ENCODE measurements at places on chromosomes 11 and 22.

DNA sequence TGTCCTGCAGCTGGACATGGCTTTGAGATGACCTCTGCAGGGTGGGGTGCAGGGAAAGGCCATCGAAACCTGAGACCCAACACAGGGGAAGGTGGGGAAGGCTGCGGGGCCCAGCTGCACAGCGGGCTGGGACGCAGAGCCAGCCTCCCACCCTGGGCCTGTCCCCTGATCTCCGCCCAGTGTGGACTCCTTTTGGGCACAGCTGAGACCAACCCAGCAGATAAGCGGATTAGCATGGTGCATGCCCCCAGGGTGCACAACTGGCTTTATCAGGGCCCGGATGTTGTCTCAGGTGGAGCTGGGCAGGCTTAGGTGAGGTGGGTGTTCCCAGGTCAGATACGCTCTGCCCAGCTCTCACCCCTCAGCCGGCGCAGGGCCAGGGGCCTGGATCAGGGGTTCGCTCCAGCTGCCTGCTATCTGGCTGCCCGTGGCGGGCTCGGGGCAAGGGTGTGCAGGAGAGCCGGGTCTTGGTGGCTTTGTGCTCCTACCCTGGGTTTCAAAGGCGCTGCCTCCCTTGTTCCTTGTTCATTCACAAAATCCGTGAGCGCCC, 28.1 kb upstream of the MUC5AC start:
- DNase-seq, result no peak

- DNase-seq, result no peak
These were observed 32.4 kb upstream of the ETS1 start for GRCh38 chr11:128619540-128620308.

GRCh38 chr22:38943201-38943600, 14.2 kb upstream of the APOBEC3A start:
- no peak for DNase-seq

DNA sequence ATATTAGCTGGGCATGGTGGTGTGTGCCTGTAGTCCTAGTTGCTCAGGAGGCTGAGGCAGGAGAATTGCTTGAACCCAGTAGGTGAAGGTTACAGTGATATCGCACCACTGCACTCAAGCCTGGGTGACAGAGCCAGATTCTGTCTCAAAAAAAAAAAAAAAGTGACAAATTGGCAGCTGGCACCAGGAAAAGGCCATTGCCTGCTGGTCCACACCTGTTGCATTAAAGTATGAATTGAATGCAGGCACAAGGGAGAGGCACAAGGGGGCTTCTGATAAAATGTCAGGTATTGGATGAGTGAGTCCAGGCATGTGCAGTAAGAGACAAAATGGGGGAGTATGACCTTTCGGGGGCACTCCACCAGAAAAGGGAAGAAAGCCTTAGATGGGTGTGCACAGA, 28.2 kb downstream of the ZNF70 start:
- DNase-seq, result no peak

- no peak for DNase-seq
These were observed 87.4 kb upstream of the LRRC55 start for GRCh38 chr11:57094181-57094935.

DNA sequence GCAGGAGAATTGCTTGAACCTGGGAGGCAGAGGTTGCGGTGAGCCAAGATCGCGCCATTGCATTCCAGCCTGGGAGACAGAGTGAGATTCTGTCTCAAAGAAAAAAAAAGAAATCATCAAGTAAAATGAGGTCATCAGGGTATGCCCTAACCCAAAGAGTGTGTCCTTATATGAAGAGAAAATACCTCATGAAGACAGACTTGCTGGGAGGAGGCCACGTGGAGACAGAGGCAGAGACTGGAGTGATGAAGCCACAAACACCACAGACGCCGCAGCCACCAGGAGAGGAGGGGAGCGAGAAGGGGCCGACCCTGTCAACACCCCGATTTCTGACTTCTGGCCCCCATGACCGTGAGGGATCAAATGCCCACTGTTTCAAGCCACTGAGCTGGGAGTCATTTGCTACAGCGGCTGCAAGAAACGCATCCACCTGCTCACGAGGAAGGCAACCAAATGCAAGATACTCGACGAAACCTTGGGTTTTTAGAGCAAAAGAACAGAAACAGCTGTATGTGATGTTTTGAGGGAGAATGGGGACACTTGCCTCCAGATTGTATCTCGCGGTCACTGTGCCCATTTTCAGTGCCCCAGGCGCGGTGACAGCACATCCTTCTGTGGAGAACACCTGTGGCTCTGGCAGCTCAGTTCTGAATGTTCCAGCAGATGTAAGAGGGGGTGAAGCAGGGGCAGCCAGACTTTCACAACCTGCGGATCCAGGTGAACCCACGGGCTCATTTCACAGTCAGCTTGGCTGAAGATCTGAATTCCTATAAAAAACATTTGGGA, 1317.2 kb downstream of the TBC1D22A start:
- no peak for DNase-seq

GRCh38 chr22:32919629-32920028, 118.1 kb downstream of the TIMP3 start:
- DNase-seq, result no peak

- DNase-seq, result no peak
These were observed 114.7 kb downstream of the CRYBB2 start for GRCh38 chr22:25334162-25334490.

DNA sequence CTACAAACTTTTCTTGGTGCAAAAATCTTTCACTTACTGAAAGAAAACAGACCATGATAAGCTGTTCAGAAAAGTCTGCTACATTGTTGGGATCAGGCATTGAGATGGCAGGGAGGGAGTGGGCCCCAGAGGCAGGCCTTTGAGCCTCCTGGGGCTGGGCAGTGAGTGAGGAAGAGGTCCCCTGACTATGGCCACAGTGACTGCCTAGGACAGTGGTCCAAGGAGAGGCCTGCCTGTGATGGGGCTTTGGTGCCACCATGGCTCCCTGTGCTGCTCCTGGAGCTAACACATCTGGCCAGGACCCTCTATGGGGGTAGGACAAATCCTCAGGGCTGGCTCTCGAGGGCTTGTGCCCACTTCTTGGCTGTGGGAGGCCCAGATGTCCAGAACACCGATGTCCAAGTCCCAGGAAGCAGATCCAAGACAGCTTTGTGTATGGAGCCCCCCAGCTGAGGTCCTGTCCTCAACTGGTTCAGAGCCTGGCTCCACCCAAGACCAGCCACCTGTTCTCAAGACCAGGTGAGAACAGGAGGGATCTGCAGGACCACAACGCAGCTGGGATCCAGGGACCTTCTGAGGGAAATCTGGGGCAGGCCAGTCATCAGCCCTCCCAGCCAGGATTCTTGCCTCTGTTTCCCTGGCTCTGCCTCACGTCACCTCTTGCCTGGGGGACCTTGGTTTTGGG, 36.9 kb downstream of the PPM1F start:
- DNase-seq, result no peak

- DNase-seq, result no peak
These were observed 14.6 kb downstream of the NAV2 start for GRCh38 chr11:19727246-19727645.

Data from activated effector memory CD4-positive, alpha-beta T cell treated with Interleukin-2 at 50 U/mL for 16 hours (primary cell).